Stimulated activated CD8-positive, alpha-beta memory T cell treated with anti-CD3 and anti-CD28 coated beads, Interleukin-4, amount 100 ng/mL, for 4 hours (primary cell): ENCODE measurements at places on chromosomes 4 and X.

GRCh38 chr4:68948044-68948743 lies 3.4 kb downstream of the UGT2A3 start:
- no peak for DNase-seq

DNA sequence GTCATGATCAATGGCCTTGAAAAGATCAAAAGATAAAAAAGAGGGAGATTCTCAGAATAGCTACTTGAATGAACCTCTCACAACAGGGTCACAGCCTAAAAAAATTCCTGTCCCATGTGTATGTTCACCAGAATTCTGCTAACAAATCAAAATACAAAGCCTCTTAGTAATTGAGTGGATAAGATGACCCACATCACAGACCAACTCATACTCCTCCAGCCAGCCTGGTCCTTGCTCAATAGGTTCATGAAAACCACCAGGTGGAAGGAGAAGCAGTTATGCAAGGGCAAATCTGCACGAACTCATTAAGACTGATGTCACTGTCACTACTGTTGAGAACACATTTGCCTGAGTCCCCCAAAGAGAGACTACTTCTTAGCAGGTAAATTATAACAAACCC lies 21.5 kb downstream of the WDFY3 start:
- no peak for DNase-seq

GRCh38 chr4:5958199-5958735 lies 60.0 kb downstream of the C4orf50 start:
- DNase-seq, result no peak

DNA sequence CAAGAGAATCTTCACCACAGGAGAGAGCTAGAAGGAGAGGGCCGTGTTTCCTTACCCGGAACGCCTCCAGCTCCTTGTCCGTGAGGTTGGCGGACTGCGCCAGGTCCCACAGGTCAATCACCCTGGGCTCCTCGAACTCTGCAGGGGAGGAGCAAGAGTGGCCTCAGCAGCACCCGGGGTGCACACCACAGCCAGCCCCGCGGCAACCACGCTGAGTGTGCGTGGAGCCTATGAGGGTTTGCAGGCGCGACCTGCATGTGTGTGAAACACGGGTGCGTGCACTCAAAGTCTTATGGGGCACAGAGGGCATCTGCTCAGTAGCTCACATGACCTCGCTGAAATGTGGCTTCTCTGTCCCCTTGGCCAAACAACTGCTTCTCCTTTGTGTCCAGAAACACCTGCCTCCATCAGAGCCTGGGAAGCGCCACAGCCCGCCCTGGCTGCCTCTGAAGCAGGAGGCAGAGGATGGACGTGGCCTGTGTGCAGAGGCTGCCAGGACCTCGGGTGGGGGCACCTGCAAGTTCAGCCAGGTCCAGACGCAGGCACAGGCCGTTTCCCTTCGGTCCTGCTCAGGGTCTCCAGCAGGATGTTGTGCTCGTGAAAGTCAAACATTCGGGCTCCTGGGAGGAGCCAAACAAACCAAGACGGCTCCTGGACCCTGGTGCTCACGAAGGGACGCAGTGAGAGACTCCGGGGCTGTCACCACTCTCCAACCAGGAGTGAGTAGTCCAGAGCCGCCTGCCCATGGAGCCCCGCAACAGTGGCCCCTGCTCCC lies 16.0 kb downstream of the LRPAP1 start:
- DNase-seq, result no peak

- no peak for DNase-seq
Observed at GRCh38 chr4:182221987-182222386, 21.2 kb upstream of the TENM3 start.

DNA sequence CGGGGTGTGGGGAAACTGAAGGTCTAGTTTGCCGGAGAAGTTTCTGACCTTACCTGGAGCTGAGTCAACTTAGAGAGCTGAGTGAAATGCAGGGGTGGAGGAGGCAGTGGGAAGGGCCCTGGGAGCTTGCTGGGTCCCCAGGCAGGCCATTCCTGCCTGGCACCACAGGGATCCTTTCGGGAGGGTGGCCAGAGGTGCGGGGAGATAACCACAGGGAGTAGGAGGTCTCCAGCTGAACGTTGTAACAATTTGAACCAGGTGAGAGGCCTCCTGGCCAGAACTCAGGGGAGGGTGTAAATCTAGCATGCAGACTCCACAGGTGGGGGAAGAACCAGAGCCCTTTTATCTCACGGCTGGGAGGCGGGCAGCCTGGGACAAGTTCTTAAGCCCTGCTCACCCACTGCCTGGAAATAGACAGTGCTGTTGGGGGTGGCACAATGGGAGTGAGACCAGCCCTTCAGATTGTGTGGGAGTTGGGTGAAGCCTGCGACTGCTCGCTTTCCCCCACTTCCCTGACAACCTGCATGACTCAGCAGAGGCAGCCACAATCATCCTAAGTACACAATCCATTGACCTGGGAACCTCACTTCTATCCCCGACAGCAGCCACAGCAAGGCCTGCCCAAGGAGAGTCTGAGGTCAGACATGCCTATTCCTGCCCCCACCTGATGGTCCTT lies 247.4 kb downstream of the ADGRA3 start:
- DNase-seq, result no peak

DNA sequence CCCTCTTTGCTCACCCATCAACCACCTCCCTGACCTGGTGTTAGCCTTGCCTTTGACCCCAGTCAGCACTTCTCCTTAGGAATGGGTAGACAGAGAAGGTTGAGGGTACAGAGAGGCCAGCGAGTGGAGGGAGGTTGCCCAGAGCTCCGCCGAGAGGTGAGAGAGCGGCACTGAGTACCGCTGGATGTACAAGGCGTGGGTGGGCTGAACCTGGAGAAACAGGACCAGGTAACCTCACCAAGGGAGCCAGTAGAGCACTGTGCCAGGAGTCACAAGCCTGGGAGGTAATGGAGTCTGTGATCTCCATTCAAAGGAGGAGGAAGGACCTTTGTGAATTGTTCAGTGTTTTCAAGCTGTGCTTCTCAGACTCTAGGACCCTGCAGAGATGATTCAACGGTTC lies 256.2 kb downstream of the EVC2 start:
- no peak for DNase-seq

- no peak for DNase-seq
Observed at GRCh38 chrX:132474544-132475248, 14.1 kb downstream of the MBNL3 start.

GRCh38 chrX:39427906-39428305 lies 626.6 kb downstream of the MID1IP1 start:
- no peak for DNase-seq

DNA sequence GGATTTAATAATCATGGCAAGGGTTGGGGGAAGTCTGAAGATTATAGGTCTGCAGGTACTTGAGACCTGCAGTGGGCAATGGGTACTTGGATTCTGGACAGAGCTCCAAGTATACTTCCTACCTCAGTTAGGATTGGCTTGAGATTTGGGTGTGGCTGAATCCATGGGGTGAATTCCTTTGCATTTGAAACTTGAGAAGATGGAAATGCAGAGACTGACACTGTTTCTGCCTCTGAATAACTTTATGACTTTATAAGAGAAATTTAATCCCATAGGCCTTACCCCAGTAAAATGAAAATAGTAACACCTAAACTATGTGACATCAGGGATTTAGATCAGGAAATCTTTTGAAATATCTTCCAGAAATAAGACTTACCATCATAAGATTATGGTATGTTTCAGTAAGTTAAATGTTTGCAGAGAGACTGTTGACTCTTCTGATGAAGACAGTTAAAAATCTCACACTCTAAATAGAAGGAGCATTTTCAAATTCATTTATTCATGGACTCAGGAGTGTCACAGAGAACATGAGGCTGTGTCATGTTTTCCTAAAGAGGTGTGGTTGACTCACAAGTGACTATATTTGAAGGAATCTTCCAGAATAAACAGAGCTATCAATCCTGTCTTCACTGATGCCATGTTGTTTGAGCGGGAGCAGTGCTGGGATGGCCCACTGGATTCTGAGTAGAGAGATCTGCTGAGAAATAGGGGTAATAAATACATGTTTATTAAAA lies 513.5 kb upstream of the NR3C2 start:
- DNase-seq, result no peak

GRCh38 chr4:171794528-171794927 lies 18.7 kb upstream of the GALNTL6 start:
- no peak for DNase-seq

DNA sequence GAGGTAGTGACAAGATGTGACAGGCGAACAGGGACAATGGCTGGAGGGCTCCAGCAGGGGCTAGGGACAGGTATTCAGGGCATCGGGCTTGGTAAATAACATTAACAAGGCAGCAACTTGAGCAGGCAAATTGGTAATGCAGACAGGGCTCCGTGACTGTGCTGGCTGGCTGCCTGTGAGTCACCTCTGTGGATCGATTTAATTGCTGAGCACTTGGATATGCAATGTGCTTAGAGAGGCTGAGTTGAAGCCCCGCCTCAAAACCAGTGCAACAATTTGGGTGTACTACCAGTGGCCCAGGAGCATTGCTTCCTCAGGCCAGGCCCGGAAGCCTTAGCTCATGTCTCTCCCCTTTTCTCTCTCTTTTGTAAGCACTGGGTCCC lies 19.5 kb downstream of the CNGA2 start:
- no peak for DNase-seq

DNA sequence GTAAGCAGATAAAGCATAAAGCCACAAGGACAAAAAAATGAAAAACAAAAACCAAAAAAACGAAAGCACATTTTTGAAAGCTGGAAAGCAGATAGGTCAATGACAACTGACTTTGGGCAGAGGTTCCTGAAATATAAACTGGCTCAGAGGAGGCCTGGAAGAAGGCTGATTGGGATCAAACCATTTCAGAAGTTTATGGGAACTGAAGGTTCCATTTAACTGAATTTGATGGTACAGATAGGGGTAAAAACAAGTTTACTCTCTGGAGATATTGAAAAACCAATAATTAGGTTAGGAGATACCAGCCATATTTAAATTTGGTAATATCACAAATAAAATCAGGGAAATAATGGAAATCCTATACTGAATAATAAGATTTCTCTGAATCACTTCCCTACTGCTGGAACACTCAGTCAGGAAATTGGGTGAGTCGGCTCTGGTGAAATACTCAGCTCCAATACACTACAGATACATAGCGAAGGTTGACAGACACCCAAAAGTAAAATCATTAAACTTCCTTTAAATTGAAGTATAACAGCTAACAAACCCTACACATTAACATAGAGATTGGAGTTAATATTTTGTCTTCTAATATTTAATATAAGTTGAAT lies 1584.3 kb downstream of the STIM2 start:
- no peak for DNase-seq

DNA sequence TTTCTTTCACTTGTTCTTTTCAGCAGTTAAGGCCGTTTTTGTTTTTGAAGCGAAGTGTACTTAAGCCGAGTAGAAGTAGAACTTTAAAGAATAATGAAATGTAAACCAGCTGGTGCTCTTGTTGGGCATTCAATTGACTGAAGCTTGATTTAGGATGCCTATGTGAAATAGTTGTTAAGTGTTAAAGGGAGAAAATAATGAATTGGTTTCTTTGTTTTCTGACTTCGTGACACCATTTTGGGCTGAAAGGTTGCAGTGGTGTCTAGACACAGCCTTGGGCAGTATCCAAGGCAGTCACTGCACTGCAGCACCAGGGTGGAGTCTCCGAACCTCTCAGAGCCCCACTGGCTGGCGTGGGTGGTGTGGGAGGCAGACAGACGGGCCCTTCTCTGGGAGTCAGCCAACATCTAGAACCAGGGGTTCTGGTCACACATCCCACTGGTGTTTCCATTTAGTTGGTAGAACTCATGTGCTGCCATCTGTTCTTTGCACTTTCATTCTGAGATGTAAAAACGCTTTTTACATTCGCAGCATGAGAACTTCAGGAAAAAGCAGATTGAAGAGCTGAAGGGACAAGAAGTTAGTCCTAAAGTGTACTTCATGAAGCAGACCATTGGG lies 3.5 kb downstream of the UCHL1 start:
- no peak for DNase-seq

DNA sequence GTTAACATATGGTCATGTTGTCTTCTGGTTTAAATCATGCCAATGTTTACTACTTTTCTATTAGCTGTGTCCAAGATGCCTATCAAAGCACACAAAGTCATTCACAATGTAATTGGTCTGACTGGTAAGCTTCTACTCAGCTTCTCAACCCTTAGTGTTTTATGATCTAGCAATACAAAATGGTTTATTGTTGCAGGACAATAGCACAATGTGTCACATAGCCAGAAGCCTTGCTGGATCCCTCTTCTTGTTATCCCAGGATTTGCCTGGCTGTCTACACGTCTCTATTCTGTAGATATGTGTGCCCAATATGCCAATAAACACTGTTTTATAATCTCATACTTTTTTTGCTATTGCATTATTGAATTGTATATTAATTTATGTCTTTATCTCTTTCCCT lies 1111.0 kb upstream of the AGA start:
- no peak for DNase-seq

- DNase-seq, result no peak
Observed at GRCh38 chrX:66408507-66408906, 230.4 kb downstream of the EDA2R start.

DNA sequence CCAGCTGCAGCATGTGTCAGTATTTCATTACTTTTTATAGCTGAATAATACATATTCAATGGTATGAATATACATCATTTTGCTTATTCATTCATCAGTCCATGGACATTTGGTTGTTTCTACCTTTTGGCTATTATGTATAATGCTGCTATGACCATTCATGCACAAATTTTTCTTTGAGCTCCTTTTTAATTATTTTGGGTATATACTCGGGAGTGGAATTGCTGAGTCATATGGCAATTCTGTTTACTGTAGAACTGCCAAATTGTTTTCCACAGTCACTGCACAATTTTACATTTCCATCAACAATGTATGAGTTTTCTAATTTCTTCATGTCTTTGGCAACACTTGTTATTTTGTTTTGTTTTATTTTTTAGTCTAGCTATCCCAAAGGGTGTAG lies 405.9 kb upstream of the PITX2 start:
- DNase-seq, result no peak

DNA sequence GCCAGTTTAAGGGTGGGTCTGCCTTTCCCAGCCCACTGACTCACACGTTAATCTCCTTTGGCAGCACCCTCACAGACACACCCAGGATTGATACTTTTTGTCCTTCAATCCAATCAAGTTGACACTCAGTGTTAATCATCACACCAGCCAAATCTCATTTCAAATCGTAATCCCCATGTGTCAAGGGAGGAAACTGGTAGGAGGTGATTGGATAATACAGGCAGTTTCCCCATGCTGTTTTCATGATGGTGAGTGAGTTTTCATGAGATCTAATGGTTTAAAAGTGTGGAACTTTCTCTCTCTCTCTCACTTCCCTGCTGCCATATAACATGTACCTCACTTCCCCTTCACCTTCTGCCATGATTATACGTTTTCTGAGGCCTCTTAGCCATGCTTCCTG lies 647.2 kb upstream of the FRG1 start:
- DNase-seq, result no peak

DNA sequence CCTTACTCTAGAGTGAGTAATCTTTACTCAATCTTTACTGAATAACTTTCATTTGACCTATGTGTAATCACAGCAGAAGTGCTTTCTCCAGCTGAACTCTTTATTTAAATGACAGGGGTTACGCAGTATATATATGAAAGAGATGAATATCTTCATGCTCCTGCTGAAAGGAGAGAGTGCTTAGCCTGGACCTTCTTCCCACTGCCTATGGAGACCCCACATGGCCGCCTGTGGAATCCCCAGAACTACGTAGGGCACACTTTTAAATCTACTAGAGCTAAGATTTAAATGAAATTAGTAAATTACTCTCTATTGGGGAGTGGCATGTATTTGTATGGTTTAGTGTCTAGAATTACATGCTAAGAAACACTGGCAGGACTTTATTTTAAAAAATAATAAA lies 391.2 kb downstream of the ANKRD50 start:
- DNase-seq, result no peak

- DNase-seq, result no peak
Observed at GRCh38 chr4:962231-963208, 10.8 kb downstream of the DGKQ start.

GRCh38 chr4:145665773-145666172 lies 14.2 kb upstream of the C4orf51 start:
- DNase-seq, result no peak

GRCh38 chrX:20254712-20255299 lies 11.9 kb downstream of the RPS6KA3 start:
- no peak for DNase-seq
